CD4-positive, alpha-beta T cell treated with Interleukin-2 at 100 ng/mL for 4 hours (primary cell): ENCODE measurements at places on chromosomes 1 and 21.

- no peak for DNase-seq
These were observed 72.8 kb upstream of the HSD17B7 start for GRCh38 chr1:162717548-162718184.

GRCh38 chr1:12507631-12508030 is 110.4 kb downstream of the DHRS3 start:
- no peak for DNase-seq

DNA sequence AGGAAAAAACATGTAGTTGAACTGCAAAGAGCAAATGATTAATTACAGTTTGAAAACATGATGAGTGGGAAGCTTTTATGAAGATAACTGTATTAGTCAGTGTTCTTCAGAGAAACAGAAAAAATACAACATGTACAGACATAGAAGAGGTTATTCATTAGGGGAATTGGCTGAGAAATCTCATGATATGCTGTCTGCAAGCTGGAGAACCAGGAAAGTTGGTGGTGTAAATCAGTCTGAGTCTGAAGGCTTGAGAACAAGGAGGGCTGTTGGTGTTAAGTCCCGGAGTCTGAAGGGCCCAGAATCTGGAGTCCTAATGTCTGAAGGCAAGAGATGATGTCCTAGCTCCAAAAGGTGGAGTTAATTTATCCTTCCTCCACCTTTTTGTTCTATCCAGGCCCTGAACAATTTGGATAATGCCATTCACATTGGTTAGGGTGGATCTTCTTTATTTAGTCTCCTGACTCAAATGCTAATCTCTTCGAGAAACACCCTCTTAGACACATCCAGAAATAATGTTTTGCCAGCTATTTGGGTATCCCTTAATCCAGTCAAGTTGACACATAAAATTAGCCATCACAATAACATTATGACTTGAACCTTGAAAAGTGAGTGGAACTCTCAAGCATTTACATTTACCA is 672.9 kb upstream of the PTBP2 start:
- no peak for DNase-seq

DNA sequence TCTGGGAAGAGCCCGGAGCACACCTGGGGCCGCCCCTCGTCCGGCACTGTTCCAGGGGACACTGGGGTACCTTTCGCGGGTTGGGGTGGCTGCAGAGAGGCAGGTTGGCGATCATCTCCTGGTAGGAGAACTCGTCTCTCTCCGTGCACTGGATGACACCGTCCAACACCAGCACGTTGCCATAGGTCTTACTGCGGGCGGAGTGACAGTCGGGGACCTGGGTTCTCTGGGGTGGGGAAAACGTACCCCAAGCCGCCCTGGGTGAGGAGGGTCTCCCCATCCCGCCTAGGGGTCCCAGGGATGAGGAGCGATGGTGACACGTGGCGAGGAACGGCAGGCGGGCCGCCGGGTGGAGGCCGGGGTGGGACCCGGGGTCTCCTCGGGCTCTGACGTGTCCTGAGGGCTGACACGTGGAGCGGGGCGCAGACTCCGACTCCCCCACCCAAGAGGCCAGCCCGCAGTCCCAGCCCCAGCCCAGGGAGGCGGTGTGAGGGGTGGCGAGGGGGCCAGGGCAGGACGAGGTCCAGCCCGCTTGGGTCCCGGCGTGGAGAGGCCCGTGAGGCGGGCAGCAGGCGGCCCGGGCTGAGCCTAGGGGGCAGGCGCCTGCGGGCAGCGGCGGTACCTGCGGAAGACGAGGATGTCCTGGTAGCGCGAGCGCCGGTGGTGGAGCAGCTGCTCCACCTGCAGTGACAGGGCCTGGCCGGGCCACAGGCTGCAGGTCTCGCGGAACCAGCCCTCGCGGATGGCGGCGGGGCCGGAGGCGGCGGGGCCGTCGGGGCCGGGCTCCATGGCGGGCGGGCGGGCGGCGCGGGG is 457 bp downstream of the SRM start:
- no peak for DNase-seq

GRCh38 chr1:8090241-8090702 is 64.2 kb upstream of the ERRFI1 start:
- DNase-seq: no peak

GRCh38 chr1:43554444-43554992 is 23.8 kb downstream of the PTPRF start:
- peak; percentile 32 for DNase-seq

DNA sequence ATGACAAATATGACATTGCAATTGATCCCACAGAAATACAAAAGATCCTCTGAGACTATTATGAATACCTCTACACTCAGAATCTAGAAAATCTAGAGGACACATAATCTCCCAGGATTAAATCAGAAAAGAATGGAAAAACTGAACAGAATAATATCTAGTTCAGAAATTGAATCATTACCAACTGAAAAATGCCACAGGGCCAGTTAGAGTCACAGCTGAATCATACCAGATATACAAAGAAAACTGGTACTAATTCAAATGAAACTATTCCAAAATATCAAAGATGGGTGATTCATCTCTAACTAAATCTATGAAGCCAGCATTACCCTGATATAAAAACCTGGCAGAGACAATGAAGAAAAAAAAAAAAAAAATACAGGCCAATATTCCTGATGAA is 149.3 kb downstream of the BRINP3 start:
- DNase-seq: no peak

- no peak for DNase-seq
These were observed 6.6 kb downstream of the SLX9 start for GRCh38 chr21:44946254-44947041.

DNA sequence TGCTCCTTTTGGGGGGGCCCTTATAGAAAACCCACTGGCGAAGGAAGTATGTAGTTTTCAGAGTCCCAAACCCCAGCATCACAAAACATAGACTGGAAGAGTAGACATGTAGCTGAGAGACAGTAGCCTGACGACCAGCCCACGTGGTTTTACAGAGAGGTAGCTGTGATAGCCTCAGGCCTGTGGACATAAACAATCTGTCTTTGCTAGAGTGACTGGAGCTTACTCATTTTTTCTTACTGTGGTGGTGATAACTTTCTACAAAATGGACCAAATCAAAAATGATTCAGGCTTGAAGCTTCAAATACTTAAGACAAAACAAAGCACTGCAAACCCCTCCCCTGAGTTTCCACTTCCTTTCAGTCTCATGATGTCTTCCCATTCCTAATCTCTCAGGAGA is 497.0 kb downstream of the RWDD3 start:
- DNase-seq: no peak

DNA sequence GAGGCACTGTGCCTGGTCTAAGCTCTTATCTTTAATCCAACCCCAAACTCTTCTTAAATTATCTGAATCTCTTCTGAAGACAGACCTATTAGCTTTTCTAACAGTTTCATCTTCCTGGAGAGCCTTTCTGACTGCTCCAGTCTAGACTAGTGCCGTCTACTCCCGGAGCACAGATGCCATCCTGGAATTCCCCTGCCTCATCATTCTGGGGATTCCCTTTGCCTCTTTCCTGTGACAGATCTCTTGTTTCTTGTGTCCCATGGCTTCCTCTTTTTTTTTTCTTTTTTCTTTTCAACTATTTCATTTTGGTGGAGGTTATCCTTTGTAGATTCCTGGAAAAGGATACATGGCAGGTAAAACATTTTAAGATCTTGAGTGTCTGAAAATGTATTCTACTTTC is 11.7 kb downstream of the SEMA4A start:
- no peak for DNase-seq

- no peak for DNase-seq
These were observed 1013.8 kb downstream of the PLA2G4A start for GRCh38 chr1:187842406-187843165.

- DNase-seq: no peak
These were observed at the start of gene GBP6 for GRCh38 chr1:89363638-89364536. TSS of gene GBP6 (plus strand) at chr1:89364059. CDS start at chr1:89368552, 4,493 bp downstream.

- DNase-seq: no peak
These were observed 40.3 kb downstream of the IER5 start for GRCh38 chr1:181128592-181129497.

DNA sequence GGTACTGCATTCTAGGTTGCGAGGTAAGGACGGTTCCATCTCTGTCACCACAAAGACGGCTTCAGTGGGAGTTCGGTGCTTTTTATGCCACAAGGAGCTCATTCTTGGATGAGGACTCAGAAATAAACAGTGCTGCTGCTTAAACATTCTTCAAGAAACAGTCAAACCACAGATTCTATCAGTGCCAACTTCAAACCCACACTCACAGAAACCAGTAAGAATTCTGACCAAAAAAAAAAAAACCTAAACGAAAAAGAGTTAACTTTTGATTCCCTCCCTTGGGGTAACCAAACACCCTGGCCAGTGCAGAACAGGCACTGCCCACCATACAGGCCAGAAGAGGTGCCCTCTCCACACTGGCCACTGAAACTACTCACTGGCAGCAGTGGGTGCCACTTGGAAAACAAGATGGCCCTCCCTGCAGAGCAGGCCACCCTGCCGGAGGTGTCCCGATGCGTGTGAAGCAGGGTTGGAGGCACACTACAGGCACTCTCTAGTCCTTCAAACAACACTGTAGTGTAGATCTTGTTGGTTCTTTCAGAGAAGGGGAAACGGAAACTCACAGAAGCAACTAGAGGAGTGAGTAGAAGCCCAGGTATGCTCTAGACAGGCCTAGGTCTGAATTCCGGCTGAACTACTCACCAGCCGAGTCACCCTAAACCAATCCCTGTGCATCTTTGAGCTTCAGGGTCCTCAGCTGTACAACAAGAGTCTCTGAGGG is 87.3 kb upstream of the TLR5 start:
- peak; percentile 29 for DNase-seq

DNA sequence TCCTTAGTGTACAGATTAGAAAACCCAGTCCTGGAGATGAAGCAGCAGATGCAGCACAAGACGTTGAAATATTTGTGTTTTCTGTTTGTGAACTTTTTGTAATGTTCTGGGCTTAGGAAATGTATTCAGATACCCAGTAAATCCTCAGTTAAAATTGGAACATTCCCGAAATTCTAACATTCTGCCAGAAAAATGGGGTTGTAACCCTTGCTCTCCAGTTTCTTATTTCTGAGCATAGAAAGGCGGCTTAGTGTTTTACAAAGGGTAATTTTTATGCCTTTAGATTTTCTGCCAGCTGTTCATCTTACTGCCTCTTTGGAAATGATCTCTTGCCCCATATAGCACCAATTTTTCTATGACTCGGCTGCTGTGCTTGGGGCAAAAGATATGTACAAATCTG is 20.6 kb downstream of the DDI2 start:
- DNase-seq: no peak

GRCh38 chr1:157575744-157576143 is 22.1 kb downstream of the FCRL4 start:
- no peak for DNase-seq

DNA sequence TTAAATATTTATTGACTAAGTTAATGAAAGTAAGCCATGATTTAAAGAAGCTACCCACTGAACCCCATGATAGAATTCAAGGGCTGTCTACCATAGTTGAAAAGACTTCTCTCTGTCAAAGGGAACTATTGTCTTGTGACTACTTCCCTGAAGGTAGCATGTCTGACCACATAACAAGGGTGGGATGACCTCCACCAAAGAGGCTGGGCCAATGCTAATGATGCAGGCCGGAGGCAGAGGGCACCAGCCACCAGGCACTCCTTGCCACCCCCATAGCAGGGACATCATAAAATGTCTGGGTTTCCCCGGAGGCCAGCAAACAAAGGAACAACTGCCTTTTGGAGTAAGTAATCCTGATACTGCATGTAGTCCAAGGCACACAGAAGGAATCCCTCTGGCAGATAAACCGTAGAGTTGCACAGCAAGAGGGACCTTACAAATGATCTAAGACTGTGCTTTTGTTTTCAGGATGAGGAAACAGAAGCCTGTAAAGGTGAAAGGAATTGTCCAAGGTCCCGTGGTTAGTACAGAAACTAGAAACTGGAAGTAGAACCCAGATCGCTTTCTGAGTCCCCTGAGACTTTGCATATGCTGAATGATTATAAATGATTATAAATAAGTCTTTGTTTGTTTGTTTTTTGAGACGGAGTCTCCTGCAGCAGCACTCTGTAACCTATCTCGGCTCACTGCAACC is 33.5 kb upstream of the ITPKB start:
- DNase-seq: no peak

- DNase-seq: peak; percentile 67
These were observed 61.0 kb downstream of the WDR4 start for GRCh38 chr21:42818328-42818749.

DNA sequence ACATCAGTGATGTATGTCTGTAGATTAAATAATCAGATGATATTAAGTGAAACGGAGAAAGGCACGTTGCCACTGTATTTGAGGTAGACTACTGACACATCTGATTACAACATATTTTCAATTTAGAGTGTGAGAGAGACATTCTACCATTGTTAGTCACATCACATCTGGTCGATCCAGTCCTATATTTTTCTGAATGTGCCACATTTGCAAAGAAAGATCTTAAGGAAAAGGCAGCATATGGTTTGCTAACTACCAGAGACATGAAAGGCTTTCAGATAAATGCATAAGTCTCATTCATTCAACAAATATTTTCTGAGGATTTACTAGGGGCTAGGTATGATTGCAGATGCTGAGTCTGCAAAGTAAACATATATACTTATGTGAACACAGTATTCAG is 114.3 kb upstream of the RUNX1 start:
- DNase-seq: no peak

DNA sequence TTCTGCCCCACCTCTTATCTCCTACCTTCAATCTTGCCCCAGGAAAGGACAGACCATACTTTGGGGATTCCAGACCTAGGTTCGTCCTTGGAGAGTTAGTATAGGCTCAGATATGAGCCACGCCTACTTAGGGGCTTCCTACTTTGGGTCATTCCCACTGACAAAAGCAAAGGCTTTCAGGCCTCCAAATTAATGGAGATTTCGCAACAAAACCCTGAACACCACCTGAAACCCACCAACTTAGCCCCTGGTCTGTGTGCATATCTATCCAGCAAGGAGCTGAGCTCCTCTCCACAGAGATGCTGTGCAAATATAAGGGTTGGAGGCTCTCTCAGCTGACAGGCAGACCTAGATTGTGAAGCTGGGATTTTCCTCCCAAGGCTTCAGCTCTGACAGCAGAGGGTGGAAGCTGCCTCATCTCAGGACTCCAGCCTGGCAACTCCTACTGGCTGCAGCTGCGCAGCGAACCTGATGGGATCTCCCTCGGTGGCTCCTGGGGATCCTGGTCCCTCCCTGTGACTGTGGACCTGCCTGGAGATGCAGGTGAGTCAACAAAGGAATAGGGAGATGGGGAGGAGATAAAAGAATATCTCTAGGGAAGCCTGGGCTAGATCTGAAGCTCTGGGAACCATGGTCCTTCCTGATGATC is 2.1 kb downstream of the MPL start:
- DNase-seq: no peak

DNA sequence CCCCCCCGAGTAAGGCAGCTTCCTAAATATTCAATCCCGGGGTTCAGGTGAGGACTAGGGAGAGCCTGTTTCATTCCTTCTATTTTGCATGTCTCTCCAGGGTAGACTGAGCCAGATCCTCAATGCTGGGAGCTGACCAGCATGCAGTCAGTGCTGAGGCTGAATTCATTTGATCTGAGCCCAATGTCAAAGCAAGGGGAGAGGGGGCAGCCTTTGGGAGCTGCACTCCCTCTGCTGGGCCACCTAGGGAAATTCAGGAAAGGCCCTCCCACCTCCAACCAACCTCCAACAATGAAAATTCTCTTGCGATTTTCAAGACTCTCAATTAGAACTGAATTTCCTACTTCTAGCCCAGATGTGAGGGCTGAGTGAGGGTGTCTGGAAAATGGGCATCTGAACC is 371.2 kb downstream of the NPHP4 start:
- no peak for DNase-seq

- no peak for DNase-seq
These were observed 45.9 kb downstream of the CBS start for GRCh38 chr21:43029785-43030184.
